ENCODE measurements at places on chromosomes 3 and 15. TPM values are rescaled to one million over a fixed set of nuclear protein-coding genes. Genes with fewer than 3 reads are reported as not detected.

GRCh38 chr3:63950698-63951097 lies 38.5 kb upstream of the SCAANT1 start:
- peaks cover 9% of the 10 kb centered on the region for H3K36me3 ChIP-seq
- H3K4me1 ChIP-seq, result peaks cover 14% of the 10 kb centered on the region
- no peaks in the 10 kb centered on the region for H3K27me3 ChIP-seq

DNA sequence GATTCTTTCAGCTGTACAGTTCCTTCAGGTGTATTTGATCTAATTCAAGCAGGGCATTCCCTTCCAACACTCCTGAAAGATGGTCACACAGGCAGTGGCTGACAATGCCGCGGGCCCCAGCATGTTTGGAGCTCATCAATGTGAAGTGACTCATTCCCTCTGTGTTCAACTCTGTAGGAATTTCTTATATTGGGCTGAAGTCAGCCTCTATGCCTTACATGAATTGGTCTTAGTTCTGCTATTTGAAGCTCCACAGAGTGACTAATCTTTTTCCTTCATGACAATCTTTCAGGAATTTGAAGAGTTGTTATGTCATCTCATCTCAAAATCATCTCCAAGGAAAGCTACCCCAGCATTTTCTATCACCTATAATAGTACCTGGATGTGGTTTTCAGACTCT lies 142.5 kb upstream of the C2CD4B start:
- H3K27me3 ChIP-seq, result no peaks in the 10 kb centered on the region
- H3K27ac ChIP-seq, result no peak overlapping the region
- no peaks in the 10 kb centered on the region for H3K4me1 ChIP-seq
- H3K4me3 ChIP-seq, result no peak overlapping the region
- DNase-seq, result no peak
- H3K36me3 ChIP-seq, result no peaks in the 10 kb centered on the region

DNA sequence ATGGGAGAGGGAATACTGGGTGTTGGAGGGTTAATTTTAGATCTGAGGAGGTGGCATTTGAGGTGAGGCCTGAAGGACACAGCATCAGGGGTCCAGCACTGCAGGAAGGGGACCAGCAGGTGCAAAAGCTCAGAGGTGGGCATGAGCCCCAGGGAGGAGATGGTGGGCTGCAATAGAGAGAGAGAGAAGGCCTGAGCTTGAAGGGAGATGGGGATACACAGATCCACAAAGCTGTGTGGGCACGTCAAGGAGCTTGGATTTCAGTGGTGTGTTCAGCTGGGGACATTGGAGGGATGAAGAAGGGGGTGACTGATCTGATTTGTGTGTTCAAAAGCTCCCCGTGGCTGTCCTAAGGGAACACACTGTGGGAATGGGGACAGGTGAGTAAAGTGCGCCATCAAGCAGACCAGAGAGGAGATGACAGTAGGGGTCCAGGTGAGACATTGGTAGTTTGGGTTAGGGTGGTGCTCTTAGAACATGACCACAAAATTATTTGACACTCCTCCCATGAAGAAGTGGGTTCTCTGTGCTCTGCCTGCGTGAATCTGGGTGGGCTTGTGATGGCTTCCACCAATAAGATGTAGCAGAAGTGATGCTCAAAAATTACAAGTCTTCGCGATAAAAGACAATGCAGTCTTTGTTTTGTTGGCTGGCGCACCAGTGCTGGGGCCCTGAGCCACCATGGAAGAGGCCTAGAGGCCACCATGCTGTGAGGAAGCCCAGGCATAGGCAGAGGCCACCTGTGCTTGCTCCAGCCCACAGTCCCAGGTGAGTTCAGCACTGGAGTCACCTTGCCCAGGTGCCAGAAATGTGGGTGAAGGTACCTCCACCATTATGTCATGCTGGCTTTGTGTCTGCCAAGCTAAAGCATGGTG lies 1.9 kb upstream of the WNT7A start:
- no peak overlapping the region for H3K4me3 ChIP-seq
- no peaks in the 10 kb centered on the region for H3K36me3 ChIP-seq
- H3K4me1 ChIP-seq, result peaks cover 8% of the 10 kb centered on the region
- H3K27me3 ChIP-seq, result peaks cover 33% of the 10 kb centered on the region

DNA sequence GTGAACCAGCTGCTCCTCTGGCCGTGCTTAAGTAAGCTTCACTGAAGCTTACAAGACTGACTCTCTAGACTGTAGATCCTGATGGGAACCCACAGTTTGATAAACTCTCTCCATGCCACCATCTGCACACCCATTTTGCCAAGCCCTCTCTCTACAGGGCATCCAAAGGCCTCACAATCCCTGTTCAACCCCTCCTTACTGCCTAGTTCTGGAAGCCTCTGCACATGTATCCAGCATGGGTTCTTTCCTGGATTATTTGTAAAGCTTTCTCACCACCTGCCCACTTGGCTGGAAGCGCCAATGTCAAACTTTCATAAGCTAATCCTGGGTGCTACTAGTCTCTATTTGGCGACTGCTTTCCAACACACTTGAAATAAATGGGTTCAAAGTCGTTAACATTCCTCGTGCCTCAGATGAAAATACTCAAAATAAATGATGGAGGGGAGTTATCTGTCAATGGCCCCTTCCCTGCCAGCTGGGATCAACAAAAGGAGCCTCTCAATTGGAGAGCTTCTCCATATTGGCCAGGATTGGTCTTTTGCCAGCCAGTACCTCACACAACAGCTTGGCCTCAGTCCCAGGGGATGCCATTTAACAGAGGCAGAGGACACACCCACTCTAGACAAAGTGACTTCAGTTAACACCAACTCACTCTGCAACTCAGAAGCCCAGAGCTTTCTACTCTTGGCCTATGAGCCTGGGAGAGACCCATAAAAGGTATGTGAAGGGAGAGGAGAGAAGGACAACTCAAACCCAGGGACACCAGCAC lies 48.1 kb downstream of the SH3BP5 start:
- no peak overlapping the region for H3K27ac ChIP-seq
- H3K4me3 ChIP-seq, result no peak overlapping the region
- H3K4me1 ChIP-seq, result no peaks in the 10 kb centered on the region
- H3K36me3 ChIP-seq, result no peaks in the 10 kb centered on the region

DNA sequence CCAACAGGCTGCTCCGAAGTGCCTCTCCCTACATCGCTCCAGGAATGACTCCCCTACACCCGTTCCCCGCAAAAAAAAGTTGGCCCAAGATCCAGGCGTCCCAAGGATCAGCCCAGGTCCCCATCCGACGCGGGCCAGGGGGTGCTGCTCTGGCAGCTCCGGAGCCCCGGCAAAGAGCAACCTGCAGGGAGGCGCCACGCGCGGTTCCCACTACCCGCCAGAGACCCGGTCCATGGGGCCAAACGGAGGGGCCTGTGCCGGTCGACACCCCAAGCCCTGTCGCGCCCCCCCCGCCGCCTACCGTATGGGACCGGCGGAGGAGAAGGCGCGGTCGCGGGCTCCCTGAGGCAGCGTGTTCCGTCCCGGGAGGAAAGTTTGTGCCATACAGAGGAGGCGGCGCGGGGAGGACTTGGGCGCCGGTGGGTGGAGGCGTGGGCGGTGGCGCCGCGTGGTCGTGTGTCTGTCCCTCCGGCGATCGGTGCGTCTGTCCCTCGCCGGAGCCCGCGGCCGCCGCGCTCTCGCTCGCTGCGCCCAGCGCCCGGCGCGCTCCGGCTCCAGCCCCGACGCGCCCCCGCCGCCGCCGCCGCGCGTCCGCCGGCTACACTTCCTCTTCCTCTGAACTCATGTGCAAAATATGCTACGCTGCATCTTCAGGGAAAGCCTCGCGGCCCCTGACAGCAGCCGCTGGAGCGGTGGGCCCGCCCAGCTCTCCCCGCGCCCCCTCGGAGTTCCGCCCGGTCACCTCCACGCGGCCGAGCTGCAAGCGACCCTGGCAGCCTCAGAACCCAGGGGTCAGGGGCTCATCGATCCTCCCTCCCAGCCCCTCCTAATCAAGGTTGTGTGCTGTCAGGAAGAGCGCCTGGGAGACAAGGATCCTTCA lies at the start of gene RFTN1:
Gene RFTN1 (minus strand): TSS at position 559 of the 880 bp plus-strand sequence. CDS start 19,830 bp downstream, outside the sequence.
- peak; percentile 81 for DNase-seq
- H3K4me3 ChIP-seq, result peak within 1 kb of the TSS; percentile 89
- no peaks in the 10 kb centered on the region for H3K4me1 ChIP-seq

DNA sequence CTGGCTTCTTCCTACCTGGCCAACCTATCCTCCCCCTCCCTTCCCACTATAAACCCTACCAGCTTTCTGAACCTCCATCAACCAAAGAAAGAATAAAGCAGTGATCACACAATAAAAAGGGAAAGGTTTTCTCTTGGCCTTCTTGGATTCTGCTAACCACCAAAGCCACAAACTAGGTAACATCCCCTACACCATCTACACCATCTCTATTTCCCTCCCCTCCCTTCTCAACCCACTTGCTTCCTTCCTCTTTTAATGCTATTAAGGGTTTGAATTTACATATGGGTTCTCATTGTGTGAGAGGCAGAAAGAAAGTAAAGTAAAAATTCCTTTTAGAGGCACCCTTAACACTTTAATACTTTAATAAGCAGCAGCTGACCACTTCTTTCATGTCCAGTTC lies 25.8 kb upstream of the RSL24D1 start:
- no peak overlapping the region for H3K27ac ChIP-seq
- peaks cover 2% of the 10 kb centered on the region for H3K36me3 ChIP-seq
- no peak for DNase-seq

DNA sequence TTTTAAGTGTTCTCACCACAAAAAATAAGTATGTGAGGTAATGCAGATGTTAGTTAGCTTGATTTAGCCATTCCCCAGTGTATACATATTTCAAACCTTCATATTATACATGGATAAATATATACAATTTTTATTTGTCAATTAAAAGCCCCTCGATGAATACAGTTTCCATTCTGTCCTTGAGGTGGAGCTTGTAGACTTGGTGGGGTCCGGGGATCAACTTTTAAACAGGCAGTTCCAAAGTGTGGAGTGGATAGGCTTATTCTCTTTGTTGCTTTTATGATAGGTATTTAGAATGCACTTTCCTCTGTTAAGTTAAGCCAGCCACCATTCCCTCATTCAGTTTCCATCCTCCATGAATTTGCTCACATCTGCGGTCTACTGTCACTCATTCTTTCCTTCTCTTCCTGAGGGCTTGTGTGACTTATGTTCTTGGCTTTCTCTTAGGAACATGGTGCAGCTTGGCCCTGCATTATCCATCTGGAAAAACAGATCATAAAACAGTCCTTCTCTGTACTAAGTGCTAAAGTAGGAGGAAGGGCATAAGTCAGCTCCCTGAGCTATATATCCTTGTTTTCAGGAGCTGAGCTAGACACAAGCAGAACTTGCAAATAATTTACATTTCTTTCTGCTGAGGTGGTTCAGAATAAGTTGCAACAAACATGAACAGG lies 149.1 kb downstream of the NFKBIZ start:
- no peaks in the 10 kb centered on the region for H3K27me3 ChIP-seq
- H3K36me3 ChIP-seq, result no peaks in the 10 kb centered on the region

The CELSR3 gene
- 1.7 TPM for total RNA-seq

The LSAMP gene
- total RNA-seq, result 16.8 TPM

The CCR3 gene
- total RNA-seq, result 0.15 TPM

- no peak for DNase-seq
- no peaks in the 10 kb centered on the region for H3K36me3 ChIP-seq
- no peak overlapping the region for H3K27ac ChIP-seq
- H3K4me3 ChIP-seq, result no peak overlapping the region
- H3K4me1 ChIP-seq, result peaks cover 6% of the 10 kb centered on the region
- H3K27me3 ChIP-seq, result no peaks in the 10 kb centered on the region
These were observed 369.4 kb downstream of the NR2F2 start for GRCh38 chr15:96699871-96700401.

The PPP4R2 gene
- 105 TPM for total RNA-seq

GRCh38 chr3:100613721-100614390 lies 4.5 kb downstream of the ADGRG7 start:
- no peaks in the 10 kb centered on the region for H3K36me3 ChIP-seq
- peaks cover 4% of the 10 kb centered on the region for H3K27me3 ChIP-seq
- H3K27ac ChIP-seq, result no peak overlapping the region
- H3K4me1 ChIP-seq, result no peaks in the 10 kb centered on the region

The ADAMTSL3 gene
- 11.7 TPM for total RNA-seq

- no peaks in the 10 kb centered on the region for H3K36me3 ChIP-seq
- no peaks in the 10 kb centered on the region for H3K27me3 ChIP-seq
- no peak overlapping the region for H3K4me3 ChIP-seq
- H3K4me1 ChIP-seq, result peaks cover 5% of the 10 kb centered on the region
- no peak overlapping the region for H3K27ac ChIP-seq
- DNase-seq, result no peak
These were observed 112.8 kb upstream of the TLE3 start for GRCh38 chr15:70210528-70210927.

GRCh38 chr3:414063-414462 lies 217.5 kb downstream of the CHL1 start:
- H3K27ac ChIP-seq, result no peak overlapping the region
- no peaks in the 10 kb centered on the region for H3K27me3 ChIP-seq
- H3K36me3 ChIP-seq, result no peaks in the 10 kb centered on the region

The ABI3BP gene
- total RNA-seq, result 86.7 TPM

DNA sequence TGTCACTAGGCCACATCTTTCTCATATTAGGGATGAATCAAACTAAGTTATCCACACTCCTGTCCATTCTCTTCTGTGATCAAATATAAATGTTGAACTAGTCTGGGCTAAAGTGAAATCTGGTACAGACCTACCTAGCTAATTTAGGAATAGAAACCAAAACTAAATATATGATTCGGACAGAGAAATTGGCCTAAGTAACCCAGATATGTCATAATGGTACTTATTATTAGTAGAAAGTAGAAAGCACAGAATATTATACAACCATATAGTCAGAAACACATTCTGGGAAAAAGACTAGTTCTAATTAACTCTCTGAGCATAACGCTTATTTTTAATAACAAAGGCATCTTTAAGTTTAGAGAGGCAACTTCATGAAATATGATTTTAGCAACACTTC lies 389.0 kb downstream of the LSAMP start:
- H3K4me3 ChIP-seq, result no peak overlapping the region
- no peaks in the 10 kb centered on the region for H3K27me3 ChIP-seq
- H3K27ac ChIP-seq, result no peak overlapping the region
- DNase-seq, result no peak

The EOMES gene
- 0.52 TPM for total RNA-seq

GRCh38 chr3:33074217-33075067 lies 22.5 kb downstream of the GLB1 start:
- H3K36me3 ChIP-seq, result peaks cover 4% of the 10 kb centered on the region
- no peak overlapping the region for H3K4me3 ChIP-seq
- peak; percentile 76 for DNase-seq
- H3K27ac ChIP-seq, result no peak overlapping the region
- H3K27me3 ChIP-seq, result no peaks in the 10 kb centered on the region

- no peak overlapping the region for H3K4me3 ChIP-seq
- no peaks in the 10 kb centered on the region for H3K4me1 ChIP-seq
- no peaks in the 10 kb centered on the region for H3K36me3 ChIP-seq
- no peak overlapping the region for H3K27ac ChIP-seq
- no peak for DNase-seq
- no peaks in the 10 kb centered on the region for H3K27me3 ChIP-seq
These were observed 213.5 kb downstream of the NECTIN3 start for GRCh38 chr3:111285184-111285538.

The MFSD1 gene
- 94.7 TPM for total RNA-seq
